ENCODE measurements at places on chromosomes 2 and 18.
A peak's percentile ranks its signal among the peaks of the same experiment; 100 is the strongest.

DNA sequence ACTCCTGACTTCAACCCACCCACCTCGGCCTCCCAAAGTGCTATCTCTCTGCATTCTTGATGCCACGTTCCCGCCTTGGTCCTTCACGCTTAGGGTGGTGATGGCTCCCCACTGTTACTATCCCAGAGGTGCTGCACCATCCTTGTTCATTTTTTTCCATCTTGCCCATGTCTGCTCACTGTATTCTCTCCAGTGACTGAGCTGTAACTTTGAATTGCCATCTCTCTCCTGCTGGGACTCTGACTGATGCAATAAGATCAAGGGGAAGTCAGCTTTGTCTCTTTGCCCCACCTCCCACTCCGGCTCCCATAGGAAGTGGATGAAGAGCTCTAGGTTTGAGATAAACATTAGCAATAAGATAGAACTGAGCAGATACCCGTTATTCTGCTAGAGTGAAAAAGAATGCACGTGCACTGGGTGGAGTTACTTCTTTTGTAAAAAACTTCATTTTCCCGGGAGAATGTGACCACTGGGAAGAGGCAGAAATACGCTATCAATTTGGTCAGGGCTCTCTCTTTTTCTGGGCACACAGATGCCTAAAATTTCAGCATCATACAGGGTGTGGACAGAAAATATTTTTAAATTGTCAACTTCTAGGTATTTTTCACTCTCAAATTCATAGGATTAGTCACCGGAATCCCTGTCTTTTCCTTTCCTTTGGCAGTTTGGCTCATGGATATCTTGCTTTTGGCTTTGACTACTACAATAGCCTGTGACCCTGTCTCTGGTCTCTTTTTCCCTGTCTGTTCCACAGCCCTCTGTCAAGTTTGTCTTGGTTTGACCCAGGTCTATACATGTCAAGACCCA is 105.4 kb downstream of the POLR1A start:
- peak; percentile 5 for DNase-seq

DNA sequence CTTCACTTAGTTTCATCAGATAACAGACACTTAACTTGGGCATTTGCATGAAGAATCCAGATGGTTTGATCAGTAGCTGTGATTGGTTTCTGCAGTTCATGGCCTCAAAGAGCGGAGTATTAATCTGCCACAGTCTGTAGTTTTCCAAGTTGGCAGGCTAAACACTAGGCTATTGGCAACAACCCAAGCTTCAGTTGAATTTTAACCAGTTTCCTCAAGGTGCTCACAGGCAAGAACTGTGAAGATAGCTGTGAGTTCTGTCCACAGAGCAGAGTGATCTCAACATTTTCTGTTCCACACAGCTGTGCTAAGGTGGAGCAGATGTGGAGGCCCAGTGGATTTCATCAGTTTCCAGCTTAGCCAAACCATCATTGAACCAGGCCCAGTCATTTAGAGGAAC is 469.5 kb upstream of the LINC00305 start:
- no peak for DNase-seq

GRCh38 chr2:239055756-239056493 is 208.0 kb downstream of the TWIST2 start:
- DNase-seq: no peak

DNA sequence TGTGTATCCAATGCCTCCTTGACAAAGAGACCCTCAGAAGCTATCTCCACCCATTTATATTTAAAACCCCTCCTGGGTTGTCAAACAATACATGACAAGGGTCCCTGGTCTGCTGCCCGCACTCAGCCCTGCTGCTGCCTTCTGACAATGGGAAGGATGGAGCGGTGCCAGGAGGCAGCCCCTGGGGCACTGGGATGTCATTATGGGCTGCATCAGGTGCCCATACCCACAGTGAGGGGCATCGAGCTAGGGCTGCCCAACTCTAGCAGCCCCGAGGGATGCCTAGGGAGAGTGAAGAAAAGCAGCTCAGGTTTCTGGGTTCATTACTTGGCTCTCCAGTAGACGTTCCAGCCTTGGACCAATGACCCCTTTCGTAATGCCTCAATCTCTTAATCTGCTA is 301.7 kb downstream of the ALK start:
- no peak for DNase-seq

GRCh38 chr2:86596118-86596517 is 27.5 kb downstream of the RNF103 start:
- DNase-seq: no peak

DNA sequence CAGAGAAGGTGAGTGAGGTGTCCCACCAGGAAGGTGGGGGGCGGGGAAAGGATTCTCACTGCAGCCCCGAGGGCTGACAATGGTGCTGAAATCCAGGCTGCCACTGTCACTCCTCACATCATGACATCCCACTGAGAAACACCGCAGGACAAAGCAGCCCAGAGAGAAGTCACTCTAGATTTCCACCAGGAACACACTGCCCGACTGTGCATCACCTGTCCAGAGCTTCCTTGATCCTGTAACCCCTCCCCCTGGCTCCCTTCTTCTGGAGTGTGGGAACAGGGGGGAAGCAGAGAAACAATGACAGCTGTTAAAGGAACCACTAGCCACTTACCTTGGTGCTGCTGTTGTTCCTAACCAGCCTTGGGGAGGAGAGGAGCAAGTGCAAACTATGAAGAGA is 69.9 kb downstream of the MRO start:
- DNase-seq: no peak

DNA sequence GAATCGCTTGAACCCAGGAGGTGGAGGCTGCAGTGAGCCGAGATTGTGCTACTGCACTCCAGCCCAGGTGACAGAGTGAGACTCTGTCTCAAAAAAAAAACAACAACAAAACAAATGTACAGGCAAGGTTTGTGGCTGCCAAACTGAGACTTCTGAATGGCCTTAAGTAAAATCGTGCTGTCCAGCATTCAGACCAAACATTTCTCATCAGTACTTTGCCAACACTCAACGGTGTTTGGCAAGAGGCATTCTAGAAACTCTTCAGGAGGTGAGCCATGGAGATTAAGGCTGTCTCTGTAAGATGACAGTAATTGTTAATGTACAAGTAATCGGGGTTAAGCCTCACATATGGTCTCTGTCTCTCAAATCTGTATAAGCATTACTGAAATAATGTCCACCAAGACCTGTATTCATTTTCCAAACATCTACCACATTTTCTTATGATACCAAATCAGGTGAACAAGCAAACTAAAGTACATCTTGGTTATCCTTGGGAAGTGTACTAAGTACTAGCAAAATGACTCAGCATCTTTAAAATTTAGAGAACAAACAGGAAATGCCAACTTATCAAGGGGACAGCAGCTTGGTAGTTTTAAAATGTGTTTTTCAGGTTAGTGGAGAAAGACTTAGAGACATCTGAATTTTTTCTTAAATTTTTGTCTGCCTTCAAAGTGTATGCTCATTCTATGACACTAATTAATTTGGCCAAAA is 29.3 kb downstream of the SERPINE2 start:
- DNase-seq: no peak

GRCh38 chr2:134452042-134452733 is 198.3 kb downstream of the MGAT5 start:
- DNase-seq: no peak

DNA sequence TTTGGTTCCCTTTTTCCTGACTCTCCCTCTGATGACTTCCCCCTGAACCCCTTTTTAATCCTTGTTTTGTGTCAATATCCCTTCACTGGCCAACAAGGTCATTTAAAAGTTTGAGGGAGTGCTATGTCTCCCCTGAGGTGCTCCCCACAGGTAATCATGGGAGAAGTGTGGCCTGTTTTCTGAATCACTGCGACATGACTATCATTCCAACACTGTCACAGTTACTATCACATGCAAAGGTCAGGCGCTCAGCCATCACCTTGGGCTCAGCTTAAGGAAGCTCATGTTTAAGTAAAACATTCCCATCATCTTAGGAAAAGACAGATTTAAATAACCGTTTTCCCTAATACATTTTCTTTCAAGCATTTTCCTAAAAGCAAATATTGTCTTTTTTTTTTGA is 20.9 kb upstream of the ACAA2 start:
- DNase-seq: no peak

GRCh38 chr2:1738646-1739302 is 5.5 kb downstream of the PXDN start:
- DNase-seq: no peak

- DNase-seq: no peak
Observed at GRCh38 chr18:79697976-79698375, 18.4 kb downstream of the CTDP1 start.

GRCh38 chr2:109521233-109522062 is 92.3 kb downstream of the SEPTIN10 start:
- no peak for DNase-seq

DNA sequence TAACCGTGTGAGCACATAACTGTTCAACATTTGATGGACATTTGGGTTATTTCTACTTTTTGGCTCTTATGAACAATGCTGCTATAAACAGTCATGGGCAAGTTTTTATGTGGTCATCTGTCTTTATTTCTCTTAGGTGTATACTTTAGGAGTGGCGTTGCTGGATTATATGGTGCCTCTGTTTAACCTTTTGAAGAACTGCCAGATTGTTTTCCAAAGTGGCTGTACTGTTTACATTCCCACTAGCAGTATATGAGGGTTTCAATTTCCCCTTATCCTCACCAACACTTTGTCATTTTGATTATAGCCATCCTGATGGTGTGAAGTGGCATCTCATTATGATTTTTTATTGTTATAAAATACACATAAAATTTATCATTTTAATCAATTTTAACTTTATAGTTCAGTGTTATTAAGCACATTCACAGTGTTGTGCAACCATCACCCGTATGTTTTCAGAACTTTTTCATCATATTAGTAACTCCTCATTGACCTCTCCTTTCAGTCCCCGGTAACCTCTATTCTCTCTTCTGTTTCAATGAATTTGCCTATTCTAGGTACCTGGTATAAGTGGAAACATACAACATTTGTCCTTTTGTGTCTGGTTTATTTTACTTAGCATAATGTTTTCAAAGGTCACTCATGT is 55.4 kb downstream of the EML4 start:
- DNase-seq: no peak

DNA sequence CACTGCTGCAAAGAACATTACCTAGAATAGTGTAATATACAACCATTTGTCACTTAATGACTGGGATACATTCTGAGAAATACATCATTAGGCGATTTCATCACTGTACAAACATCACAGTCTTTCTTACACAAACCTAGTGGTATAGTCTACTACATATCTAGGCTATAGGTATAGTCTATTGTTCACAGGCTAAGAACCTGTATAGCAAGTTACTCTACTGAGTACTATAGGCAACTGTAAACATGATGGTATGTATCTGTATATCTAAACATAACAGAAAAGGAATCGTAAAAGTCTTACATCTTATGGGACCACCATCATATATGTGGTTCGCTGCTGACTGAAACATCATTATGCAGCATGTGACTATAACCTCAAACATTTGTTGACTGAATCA is 21.4 kb downstream of the SP3 start:
- DNase-seq: no peak

GRCh38 chr2:241314226-241315092 is 1.0 kb downstream of the HDLBP start:
- peak; percentile 74 for DNase-seq

DNA sequence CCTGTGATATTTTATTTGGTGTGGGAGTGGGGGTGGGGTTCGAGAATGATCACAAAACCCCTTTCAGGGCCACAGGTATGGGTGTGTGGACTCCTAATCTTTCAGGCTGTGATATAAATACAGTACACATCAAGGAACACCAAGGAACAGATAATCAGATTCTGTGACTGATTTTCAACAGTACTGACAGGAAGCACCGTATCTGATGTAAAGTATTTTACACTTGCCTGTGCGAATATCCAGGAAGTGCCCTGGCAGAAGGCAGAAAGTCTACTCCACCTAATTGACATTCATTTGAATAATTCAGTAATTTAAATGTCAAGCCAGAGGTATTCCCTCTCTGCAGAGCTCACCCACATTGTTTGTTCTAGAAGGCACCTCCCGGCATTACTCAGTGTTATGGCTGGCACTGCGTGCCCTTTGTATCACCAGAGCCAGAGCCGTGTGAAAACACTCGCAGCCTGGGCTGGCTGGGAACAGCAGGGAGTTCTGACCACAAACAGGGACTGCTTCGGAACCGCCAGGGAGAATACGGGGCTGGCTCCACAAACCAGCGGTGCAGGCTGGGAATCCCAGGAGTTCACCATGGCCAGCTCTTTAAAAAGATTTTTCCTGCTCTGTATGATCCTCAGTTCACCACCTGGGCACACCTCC is 91.8 kb downstream of the ACVR1 start:
- DNase-seq: no peak

DNA sequence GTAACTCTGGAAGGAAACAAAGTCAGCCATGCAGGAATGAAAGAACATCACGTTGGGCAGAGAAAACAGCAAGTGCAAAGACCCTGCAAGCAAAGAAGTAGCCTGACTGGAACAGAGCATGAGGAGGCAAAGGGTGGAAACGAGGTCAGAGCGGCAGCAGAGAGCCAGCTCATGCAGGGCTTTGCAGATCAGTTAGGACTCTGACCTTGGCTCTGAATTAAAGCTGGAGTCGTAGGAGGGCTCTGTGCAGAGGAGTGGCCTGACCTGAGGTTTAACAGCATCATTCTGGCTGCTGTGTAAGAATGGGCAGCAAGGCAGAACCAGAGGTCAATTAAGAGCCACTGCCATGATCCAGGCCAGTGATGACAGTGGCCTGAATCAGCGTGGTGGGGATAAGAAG is 220.7 kb downstream of the PRKCE start:
- no peak for DNase-seq

DNA sequence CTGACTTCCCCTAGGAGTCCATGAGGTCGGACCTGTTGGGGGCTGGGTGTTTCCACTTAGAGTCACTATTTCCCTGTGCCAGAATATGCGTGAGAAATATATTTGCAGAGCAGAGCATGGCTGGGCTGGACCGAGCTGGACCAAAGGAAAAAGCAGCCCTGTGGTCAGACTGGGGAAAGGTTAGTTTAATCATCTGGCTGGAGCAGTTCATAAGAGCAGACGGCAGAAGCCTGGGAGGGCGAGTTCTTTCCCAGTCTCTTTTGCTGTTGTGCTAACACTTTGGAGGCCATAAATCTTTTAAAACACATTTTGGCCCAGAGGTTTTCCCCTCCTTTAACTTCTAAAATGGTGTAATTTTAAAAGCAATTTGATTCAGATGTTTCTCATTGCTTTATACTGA is 66.5 kb downstream of the GLI2 start:
- no peak for DNase-seq

- no peak for DNase-seq
Observed at GRCh38 chr18:50151926-50152325, 43.0 kb downstream of the MYO5B start.

DNA sequence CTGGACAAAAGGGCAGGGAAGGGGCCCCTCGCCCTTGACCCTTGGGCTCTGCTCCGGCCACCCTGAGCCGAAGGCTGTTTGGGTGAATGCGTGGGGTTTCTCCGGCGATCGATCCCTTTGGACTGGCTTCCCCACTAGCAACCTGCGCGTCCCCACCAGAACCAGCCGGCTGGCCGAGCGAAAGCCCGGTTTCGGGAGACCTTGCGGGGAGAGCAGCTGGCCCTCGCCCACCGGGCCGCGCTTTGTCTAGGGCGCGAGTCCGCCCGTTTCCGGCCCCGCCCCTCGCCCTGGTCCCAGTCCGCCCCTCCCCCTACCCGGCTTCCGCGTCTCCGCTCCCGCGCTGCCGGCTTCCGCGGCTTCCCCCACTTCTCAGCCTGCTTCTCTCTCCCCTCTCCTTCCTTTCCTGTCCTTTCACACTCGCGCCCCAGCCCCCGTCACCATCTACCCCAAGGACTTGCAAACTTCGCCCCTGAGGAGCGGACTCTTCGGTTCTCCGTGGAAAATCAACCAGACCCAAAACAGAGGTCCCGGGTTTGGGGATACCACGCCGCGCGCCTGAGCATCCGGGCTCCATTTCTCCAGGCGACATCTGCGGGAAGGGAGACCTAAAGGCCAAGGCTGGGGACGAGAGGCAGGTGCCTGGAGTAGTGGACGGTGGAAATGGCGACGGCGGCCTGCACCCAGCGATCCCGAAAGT is 48.0 kb upstream of the ATP6V1B1 start:
- peak; percentile 61 for DNase-seq
